ENCODE measurements at places on chromosomes 11 and 22. TPM values are rescaled to one million over a fixed set of nuclear protein-coding genes. Genes with fewer than 3 reads are reported as not detected.

The FGF19 gene
- not detected for total RNA-seq

DNA sequence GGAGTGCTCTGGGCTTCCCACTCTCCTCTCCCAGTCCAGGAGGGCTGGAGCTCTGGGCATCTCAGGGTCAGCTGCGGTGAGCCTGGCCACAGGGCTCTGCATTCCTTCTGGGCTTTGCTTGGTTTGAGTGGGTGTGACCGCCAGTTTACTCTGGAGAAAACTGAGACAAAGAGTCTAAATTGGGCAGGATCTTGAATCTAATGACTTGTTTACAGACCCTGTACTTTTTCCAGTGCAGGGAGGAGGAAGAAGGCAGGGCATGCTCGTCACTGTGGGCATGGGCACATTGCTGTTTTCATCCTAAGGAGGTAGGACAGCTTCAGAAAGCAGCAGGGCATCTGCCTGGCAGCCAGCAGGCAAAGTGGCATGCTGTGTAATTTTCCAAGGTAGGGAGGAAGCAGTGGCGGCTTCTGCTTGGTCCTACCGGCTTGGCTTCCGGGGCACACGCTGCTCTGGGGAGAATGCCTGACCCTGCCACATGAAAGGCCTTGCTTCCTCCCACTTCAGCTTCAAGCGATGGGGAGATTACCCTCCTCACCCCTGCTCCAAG lies 22.9 kb downstream of the FLI1 start:
- DNase-seq: peak; percentile 39

DNA sequence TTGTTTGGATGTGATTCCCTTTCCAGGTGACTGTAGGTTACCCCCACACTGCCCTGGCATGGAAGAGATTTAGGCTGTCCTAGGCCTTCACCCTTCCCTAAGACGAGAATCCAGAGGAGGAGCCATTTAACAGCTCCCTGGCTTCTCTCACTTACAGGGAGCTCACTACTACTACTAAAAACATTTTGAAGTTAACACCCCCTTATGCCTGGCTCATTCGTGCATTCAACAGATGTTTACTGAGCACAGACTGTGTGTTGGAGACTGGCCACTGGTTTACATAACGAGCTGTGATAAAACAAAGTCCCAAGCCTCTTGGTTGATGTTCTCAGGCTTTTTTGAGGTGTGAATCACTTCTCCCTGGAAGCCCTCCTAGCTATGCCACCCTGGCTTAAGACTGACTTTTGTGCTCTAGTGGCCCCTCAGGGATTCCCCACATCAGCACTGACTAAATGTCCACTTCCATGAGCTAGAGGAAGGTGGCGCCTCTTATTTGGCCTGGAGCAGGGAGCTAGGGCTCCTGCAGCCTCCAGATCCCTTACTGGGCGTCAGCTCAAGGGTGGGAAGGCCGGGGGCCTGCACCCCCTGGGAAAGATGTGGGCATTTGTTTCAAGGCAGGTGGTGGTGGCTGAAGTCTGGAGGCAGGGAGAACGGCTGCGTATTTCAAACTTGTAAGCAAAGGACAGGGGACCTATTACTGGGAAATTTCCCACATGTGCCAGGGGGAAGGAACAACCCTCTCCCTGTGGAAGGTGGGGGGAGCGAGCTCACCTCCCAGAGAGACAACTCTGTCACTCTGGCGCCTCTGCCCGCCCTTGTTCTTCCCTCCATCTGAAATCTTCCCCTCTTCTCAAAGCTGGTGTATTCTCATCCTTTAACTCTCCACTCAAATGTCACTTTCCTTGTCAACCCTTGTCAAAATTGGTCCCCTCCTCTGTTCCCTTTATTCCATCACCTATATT lies 19.4 kb upstream of the MALAT1 start:
- DNase-seq: no peak

- DNase-seq: no peak
These were observed 18.3 kb downstream of the AMOTL1 start for GRCh38 chr11:94786264-94787126.

DNA sequence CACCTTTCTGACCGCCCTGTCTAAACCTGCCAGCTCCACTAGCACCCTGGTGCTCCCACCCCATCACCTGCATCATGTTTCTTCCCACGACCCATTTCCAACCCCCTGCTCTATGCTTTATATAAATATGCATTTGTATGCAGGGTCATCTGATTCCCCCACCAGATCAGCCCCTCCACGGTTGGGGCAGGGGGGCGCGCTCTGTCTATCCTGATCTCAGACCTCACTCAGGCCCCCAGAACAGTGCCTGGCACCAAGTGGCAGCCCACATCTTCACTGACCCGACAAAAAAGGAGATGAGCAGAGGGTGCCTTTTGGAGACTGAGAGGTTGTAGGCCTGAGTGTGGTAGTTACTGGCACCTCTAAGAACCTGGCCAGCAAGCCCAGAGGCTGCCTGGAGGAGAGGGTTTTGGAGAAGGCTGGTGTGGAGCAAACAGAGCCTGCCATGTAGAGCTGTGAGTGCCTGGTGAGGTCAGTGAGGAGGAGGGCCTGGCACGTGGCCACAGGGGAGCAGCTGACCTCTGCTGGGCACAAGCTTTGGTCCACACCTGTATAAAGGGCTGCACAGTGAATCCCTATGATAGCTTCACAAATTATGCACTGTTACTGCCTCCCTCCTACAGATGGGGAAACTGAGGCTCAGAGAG lies 86.3 kb upstream of the RTL6 start:
- DNase-seq: no peak

All from CD8-positive, alpha-beta memory T cell (primary cell).